HCT116 (cell line): ENCODE measurements at places on chromosomes 6 and 20. TPM values are rescaled to one million over a fixed set of nuclear protein-coding genes. Genes with fewer than 3 reads are reported as not detected.

DNA sequence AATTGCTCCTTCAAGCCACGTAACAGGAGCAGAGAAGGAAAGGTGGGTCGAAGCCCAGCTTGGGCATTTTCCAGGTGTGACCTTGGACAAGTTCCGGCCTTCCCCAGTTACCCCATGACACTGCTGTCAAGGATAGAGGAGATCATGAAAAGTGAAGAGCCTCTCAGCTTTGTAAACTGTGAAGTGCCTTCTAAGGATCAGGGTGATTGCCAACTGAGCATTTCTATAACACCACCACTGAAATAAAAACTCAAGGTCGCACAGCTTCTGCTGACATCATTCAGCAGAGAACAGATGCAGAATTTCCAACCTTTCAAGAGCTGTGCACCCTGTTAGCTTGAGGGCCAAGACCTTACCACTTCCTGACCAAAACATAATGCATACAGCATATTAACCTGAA is 24.0 kb upstream of the ZMYND8 start:
- no peaks in the 10 kb centered on the region for H3K27me3 ChIP-seq
- H3K4me3 ChIP-seq = no peak overlapping the region
- no peaks in the 10 kb centered on the region for H3K36me3 ChIP-seq

GRCh38 chr6:115909923-115910546 is 150.7 kb downstream of the FRK start:
- DNase-seq = no peak
- no peak overlapping the region for H3K27ac ChIP-seq
- peaks cover 5% of the 10 kb centered on the region; the same call in 1 of the 2 replicates for H3K27me3 ChIP-seq

- peaks cover 42% of the 10 kb centered on the region for H3K4me1 ChIP-seq
- DNase-seq = no peak
- no peaks in the 10 kb centered on the region for H3K36me3 ChIP-seq
- H3K27me3 ChIP-seq = no peaks in the 10 kb centered on the region
- H3K4me3 ChIP-seq = peak overlapping the region; percentile 51
- peak overlapping the region; percentile 66 for H3K27ac ChIP-seq
These were observed 1.4 kb downstream of the RAET1E start for GRCh38 chr6:149896491-149896890.

DNA sequence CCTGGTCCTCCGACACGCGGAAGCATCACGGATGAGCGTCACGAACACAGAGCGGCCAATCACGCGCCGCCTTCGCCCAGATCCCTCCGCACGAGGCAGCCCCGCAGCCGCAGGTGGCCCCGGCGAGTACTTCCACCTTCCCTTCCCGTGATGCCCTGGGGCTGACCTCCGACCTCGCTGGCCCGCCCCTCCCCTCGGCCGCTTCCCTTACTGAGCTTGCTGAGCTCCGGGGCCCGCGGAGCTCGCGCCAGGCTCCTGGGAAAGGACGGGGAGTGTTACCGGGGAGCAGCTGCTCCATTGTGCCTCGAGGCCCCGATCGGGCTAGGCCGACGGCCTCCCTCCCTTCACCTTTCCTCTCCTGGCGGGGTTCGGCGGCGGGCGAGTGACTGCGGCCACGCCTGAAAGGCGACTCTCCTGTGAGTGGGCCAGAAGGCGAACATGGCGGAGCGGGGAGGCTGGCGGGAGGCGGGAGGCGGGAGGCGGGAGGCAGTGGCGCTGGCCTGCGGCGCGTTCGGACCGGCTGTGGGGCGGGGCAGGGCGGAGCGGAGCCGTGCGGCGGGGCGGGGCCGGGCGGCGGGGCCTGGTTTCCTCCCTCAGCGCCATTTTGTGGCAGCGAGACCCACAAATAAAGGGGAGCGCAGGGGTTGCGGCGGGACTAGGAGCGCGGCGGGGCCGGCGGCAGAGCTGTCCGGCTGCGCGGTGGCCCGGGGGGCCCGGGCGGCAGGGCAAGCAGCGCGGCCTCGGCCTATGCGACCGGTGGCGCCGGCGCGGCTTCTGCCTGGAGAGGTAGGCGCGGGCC is at the start of gene WTAP:
TSS of gene WTAP (plus strand) at position 589 of the 799 bp plus-strand sequence. CDS start 8,760 bp downstream, outside the sequence.
- H3K4me3 ChIP-seq = peak within 1 kb of the TSS; percentile 89
- H3K4me1 ChIP-seq = peaks cover 31% of the 10 kb centered on the region
- H3K27me3 ChIP-seq = no peaks in the 10 kb centered on the region
- peak; percentile 94 for DNase-seq

GRCh38 chr6:111087871-111088667 is 766 bp downstream of the SLC16A10 start:
- peak; percentile 10 for DNase-seq
- H3K4me1 ChIP-seq = no peaks in the 10 kb centered on the region; the same call in 1 of the 2 replicates
- H3K36me3 ChIP-seq = no peaks in the 10 kb centered on the region
- peak overlapping the region; percentile 81 for H3K4me3 ChIP-seq
- peak overlapping the region; percentile 45; the same call in 1 of the 2 replicates for H3K27ac ChIP-seq

Gene PLAGL2
- total RNA-seq = 18.3 TPM

GRCh38 chr20:5467086-5467485 is 150.3 kb upstream of the PROKR2 start:
- DNase-seq = no peak
- no peak overlapping the region for H3K27ac ChIP-seq
- H3K27me3 ChIP-seq = 0 out of 2 replicates have a peak, but pooled peaks cover 7% of the 10 kb centered on the region
- no peaks in the 10 kb centered on the region for H3K36me3 ChIP-seq

Gene PPP1R3G
- 0.27 TPM for total RNA-seq

DNA sequence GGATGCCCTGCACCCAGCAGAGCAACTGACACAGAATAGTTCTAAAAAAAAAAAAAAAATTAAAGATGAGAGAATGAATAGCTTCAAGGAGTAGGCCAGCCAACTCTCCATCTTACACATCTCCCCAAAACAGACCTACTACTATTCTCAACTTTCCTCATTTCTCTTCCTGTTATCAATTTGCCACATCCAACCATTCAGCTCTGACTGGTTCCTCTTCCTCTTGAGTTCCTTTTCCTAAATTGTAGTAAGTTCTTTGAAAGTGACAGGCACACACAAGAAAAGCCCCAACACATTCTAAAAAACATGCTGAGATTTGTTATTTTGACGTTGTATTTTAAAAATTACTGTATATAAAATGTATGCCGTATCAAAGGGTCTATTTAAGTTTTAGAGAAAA is 117.2 kb downstream of the PDSS2 start:
- no peaks in the 10 kb centered on the region for H3K27me3 ChIP-seq
- DNase-seq = no peak
- H3K4me3 ChIP-seq = no peak overlapping the region
- H3K4me1 ChIP-seq = 0 out of 2 replicates have a peak, but pooled peaks cover 1% of the 10 kb centered on the region
- H3K27ac ChIP-seq = no peak overlapping the region
- no peaks in the 10 kb centered on the region for H3K36me3 ChIP-seq
